ENCODE measurements at places on chromosomes 13 and 19.
A peak's percentile ranks its signal among the peaks of the same experiment; 100 is the strongest.

DNA sequence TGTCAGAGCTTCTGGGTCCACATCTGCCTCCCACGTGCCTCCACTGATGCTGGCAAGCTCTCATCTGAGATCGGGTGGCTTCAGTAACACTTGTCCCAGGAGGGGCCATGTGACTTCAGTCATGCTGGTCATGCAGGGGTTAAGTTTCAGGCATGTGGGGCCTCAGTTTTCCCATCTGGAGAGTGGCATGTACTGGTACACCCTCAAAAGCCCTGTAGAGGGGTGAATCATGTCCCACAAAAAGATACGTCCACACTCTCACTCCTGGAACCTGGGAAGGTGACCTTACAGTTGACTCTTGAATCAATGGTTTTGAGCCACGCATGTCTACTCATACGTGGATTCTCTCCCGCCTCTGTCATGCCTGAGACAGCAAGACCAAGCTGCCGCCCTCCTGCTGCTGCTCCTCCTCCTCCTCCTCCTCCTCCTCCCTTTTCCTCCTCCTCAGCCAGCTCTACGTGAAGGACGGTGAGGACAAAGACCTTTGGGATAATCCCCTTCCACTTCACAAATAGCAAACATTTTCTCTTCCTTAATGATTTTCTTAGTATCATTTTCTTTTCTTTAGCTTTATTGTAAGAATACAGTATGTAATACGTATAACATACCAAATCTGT lies 53.7 kb downstream of the COMP start:
- no peak for DNase-seq

DNA sequence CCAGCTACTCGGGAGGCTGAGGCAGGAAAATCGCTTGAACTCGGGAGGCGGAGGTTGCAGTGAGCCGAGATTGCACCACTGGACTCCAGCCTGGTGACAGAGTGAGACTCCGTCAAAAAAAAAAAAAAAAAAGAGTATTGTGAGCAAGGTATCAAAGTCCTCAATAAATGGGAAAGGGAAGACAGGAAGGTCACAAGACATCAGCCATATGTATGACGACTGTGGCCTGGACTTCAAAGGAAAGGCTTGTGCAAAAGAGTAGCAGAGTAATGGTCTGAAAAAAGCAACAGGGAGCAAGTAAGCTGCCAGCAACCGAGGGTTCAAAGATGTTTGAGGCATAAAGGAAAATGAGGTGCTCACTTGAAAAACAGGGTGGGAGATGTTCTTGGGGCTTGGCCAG lies 116.0 kb upstream of the WASF3 start:
- DNase-seq: no peak

DNA sequence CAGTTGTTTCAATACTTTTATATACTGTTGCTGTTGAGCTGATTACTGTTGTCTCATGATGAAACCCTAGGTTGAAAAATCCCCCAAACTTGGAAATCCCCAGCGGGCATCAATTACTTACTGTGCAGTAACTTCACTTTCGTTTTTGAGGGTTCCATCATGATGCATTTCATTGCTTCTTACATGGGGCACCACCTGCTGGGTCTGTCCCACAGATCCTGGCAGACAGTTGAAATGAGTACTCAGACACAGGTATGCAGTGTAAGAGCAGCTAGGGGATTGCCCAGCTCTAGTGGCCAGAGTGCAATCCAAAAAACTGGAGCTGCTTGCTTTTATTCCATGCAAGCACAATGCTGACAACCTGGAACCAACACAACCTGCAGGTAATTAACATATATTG lies 132.5 kb upstream of the ZNF91 start:
- DNase-seq: no peak

DNA sequence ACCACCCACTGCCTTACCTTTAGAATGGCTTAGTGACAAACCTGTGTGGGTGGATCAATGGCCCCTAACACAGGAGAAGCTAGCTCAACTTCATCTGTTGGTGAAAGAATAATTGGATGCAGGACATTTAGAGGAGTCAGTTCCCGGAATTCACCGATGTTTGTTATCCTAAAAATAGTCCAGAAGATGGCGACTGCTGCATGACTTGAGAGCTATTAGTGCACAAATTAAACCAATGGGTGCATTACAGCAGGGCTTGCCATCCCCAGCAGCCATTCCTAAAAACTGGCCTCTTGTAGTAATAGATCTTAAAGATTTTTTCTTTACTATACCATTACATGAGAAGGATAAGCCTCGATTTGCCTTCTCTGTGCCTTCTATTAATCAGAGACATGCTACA lies 46.8 kb upstream of the ZNF726 start:
- DNase-seq: no peak

GRCh38 chr19:23470873-23471545 lies 75.7 kb upstream of the ZNF91 start:
- DNase-seq: no peak

DNA sequence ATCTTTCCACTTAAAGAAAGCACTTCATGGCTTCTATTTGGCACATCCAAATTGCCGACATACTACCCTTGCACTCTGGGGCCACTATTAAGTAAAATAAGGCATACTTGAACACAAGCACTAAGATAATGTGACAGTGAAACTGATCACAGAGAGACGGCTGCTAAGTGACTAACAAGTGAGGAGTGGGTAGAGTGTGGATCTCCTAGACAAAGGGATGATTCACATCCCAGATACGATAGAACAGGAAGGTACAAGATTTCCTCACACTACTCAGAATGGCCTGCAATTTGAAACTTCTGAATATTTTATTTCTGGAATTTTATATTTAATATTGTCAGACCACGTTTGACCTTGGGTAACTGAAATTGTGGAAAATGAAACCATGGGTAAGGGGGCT lies 1721.8 kb upstream of the SPRY2 start:
- DNase-seq: no peak

DNA sequence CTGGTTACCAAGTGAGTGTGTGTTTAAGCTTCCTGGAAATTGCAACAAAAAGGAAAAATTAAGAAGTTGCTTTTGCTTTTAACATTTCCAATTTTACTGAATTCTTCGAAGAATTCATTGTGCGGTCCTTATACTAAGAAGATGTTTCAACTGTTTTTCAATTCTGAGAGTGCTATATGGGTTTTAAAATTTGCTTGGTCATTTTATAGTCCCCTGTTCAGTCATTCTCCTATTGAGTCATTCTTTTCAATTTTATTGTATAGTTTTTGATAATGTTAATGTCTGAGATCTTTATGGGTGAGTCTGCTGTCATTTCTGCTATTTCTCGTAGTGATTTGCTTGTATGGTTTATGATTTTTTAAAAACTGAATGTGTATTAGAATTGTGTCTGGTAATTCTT lies 26.5 kb downstream of the UBA2 start:
- no peak for DNase-seq

- no peak for DNase-seq
Measured at GRCh38 chr13:42083138-42083770, 34.8 kb downstream of the DGKH start.

DNA sequence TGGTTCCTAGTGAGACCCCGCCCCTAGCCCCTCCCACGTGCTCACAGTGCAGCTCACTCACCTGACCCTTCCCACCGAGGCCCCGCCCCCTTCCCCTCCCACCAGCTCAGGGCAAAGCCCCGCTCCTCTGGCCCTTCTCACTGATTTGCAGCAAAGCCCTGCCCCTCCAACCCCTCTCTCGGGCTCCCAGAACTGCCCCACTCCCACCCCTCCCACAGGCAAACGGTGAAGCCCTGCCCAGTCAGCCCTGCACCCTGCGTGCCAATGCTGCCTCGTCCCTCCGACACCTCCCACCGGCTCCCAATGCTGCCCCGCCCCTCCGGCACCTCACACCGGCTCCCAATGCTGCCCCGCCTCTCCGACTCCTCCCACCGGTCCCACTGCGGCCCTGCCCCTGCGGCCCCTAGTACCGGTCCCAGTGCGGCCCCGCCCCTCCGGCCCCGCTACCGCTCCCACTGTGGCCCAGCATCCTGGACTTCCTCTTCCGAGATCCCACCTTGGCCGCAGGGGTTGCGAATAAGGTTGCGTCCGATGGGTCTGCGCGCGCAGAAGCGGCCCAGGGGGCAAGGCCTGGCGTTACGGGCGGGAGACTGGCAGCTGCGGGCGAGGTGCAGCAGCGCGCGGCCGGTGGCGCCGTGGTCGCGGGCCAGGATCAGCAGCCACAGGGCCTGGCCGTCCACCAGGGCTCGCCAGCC lies 834 bp downstream of the FBXO27 start:
- peak; percentile 44 for DNase-seq

DNA sequence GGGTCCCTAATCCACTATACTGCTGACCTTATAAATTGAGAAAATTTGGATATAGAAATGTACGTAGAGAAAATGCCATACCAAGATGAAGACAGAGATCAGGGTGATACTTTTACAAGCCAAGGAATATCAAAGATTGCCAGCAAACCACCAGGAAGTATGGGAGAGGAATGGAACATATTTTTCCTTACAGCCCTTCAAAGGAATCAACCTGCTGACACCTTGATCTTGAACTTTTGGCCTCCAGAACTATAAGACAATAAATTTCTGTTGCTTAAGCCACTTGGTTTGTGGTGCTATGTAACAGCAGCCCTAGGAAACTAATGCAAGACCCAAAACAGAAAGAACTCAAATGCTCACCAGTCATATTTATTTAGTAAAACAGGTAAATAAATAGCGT lies 10.3 kb upstream of the NDFIP2 start:
- no peak for DNase-seq

GRCh38 chr13:79776531-79777295 lies 295.8 kb downstream of the NDFIP2 start:
- DNase-seq: no peak

DNA sequence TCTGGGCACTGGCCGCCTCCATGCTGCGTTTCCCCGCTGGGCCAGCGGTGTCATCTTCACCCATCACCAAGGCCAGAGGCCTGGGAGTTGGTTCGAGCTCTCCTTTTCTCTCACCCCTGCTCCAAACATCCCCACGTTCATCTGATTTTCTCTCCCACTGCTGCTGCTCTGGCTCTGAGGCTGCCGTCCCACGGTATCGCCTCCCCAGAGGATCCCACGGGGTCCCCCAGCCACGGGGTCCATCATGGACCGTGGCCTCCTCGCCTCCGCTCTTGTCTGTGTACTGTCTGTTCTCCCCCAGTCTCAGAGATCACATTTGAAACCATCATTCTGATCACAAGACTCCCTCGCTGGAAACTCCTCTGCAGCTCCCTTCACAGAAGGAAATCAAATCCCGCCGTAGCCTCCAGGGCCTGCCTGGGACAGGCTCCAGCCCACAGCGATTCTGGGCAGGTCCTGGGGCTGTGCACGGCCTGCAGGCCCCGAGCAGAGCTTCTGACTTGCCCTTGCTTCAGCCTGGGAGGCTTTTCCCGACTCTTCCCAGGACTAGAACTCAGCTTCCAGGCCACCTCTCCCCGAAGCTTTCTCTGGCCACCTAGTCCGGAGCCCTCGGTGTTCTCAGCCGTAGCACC lies 64.2 kb downstream of the SOX1 start:
- DNase-seq: no peak

DNA sequence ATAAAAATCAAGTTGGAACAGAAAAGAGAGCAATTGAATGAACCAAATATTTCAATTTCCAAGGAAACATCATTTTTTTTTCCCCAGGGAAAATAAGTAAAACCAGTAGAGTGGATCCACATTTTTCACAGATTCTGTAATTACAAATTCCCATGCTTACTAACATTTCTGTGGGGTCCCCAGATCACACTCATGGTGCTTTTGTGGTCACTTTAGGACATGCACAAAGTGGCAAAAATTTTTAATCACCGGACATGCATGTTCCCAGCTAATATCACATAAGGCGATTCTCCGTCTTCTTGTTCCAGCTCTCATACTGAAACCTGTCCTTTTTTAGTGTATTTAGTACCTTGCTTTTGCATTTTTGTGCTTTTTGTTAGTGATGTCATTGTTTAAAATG lies 748.2 kb upstream of the SLITRK1 start:
- no peak for DNase-seq

DNA sequence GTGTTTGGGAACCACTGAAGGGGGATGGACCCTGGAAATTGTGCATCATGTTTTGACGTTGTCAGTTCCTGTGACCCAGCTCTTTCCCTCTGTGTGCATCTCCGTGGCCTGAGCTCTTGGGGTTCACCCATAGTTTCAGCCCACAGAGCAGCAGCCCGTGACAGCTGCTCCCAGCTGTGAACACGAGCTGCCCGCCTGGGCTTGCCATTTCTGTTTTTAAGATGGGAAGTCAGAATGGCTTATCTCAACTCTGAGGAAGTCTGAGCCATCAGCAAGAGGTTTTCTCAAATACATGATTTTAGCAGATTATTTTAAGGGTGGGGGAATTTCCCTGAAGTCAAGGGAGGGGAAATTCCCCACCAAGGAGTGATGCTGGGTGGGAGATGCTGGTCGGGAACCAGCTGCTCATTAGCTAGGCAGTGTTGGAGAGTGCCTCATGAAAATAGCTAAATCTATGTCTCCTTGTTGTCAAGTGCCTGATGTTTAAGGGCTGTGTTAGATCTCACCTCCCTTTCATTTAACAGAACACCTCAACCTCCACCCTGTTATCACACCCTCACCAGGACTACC lies 34.8 kb upstream of the C1QTNF9 start:
- no peak for DNase-seq

GRCh38 chr19:33456845-33457220 lies 64.8 kb downstream of the PEPD start:
- DNase-seq: no peak

DNA sequence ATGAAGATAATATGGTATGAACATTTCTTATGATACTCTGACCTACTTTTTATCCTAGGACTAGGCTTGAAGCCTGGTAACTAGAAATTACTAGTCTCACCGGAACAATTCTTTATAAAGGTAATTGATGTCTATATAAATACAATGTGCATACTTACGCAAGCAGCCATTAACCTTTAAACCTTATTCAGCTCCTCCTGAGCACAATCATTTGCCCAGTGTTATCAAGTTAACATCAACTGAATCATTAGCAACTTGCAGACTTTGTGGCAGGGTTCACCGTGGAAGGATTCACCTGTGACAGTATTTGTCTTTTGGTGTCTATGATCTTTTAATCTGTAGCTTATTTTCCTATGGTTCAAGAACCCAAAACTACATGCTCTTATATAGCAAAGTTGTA lies 508.6 kb upstream of the KLHL1 start:
- no peak for DNase-seq

DNA sequence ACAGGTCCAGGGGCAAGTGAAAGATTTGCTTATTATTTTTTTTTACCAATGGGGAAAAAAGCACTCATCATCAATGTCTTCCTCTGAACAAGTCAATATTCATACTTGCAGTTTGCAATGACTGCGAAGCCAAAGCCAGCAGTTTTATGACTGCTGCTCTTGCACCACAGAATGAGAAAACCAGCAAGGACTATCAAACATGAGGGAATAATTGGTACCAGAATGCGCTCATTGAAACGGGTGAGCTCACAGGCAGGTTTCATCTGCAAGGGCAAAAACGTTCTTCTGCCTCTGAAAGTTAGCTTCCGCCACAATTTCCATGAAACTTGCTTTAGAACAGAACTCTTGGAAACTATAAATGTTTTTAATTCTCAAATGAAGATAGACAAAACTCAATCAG lies 5.5 kb downstream of the DLEU7 start:
- DNase-seq: no peak
